ENCODE measurements at places on chromosomes 2 and 18.

DNA sequence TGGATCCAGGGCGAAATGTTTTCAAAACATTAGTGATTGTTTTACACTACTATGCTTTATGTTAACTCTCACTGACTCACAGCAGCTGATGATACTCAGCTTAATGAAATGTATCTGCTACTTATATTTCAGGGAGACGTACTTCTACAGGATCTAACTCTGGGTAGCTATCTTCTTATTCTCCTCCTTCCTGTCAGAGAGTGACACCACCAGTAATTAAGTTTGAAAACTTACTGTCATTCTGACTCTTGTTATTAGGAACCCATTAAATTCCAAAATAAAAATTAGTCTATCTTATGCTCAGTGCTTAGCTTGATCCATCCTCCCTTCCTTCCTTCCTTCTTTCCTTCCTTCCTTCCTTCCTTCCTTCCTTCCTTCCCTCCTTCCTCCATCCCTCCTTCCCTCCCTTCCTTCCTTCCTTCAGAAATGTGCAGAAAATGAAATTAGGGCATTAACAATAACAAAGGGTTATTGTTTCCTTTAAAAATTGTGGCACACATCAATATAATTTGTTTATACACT, 441.1 kb downstream of the MEIS1 start:
- no peak for DNase-seq

DNA sequence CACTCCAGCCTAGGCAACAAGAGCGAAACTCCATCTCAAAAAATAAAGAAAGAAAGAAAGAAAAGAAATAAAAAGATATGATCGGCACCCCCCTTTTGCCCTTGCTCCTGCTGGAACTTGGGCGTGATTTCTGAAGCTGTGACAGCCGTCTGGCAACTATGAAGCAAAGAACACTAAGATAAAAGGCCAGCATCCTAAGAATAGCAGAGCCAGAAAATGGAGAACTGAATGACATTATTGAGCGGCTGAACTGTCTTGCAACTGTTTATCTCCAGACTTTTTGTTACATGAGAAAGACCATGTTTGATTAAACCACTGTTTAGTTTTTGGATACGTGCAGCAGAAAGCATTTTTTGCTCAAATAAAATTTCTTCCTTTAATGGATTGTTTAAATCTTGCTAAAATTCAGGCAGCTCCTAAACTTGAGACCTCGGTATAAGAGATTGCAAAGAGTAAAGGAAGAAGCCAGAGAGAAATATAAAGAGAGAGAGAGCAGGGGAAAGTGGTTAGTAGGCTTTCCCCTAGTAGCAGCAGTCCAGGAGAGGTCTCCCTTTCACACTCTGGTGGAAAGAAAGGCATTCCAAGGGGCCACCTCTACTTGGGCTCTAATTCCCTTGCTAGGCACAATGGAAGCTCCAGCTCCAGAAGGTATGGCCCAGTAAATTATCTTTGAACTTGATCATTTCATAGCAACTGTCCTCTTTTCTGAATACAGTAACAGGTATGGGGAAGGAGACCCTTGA, 8.2 kb upstream of the MBD2 start:
- no peak for DNase-seq

- DNase-seq, result no peak
Measured at GRCh38 chr2:212136216-212136795, 402.3 kb downstream of the ERBB4 start.

DNA sequence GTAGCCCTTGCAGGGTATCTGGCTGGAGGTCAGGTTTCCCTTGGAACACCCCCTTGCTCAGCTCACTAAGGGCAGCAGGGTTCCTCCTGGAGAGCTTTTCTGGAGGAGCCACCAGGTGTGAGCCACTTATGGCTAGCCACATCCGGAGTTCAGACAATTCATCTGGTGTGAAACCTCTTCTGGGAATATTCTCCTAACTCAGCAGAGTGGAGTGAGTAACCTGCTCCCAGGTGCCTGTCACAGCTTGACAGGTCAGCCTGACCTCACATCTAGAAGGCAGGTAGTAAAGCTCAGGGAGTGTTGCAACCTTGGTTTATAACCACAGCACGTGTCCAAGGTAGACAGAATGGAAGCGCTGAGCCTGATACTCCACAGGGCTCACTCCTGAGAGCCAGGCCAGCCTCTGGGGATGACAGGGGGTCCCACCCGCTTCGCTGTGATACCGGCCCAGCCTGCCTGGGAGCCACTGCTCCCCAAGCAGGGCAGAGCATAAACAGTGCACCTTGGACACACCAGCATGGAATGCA, 62.6 kb upstream of the TGFA start:
- no peak for DNase-seq

Data from NCI-H2081 (cell line).